Stimulated activated CD4-positive, alpha-beta T cell treated with anti-CD3 and anti-CD28 coated beads, Interleukin-1b, Interleukin-23, amount 100 ng/mL, for 48 hours (primary cell): ENCODE measurements at places on chromosomes 1 and 21.

DNA sequence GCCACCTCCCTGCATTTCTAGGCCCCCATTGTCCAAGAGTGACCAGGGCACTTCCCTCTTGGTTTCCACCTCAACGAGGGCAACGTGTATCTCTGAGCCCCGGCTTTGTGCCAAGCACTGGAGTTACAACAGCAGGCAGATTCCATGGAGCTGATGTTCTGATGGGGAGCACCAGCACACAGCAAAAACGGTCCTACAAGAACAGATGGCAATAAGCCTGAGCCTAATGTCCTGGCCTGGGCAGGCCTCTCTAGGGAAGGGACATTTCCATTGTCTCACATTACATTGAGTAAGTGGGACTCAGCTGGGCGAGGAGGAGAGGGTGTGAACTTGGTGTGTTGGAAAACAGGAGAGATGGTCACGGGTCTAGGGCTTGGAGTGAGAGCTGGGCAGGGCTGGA, 27.2 kb upstream of the NPPB start:
- no peak for DNase-seq

DNA sequence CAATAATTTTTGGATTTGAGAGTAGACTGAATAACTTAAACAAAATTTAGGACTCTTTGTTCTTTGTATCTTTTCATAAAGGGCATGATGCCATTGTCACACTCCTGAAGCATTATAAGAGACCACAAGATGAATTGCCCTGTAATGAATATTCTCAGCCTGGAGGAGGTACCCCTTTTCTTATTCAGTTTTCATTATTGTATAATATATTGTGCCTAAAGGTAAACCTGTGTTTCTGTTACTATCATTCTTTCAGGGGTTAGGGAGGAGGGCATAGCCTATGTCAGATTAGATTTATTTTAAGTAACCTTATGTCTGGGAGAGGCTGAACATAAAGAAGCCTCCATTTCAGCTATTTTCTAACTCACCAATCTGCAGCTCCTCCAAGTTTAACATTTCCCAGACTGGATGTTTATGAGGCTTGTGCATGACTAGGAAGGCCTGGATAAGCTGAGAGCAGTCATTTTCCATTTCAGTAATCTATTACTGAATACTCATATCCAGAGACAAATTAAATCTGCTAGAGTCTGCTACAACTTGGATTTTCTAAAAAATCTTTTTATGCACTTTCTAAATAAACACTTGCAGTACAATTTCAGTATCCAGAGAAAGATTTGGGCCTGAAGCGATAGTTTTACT, 132.1 kb downstream of the TNNI3K start:
- DNase-seq: no peak

- no peak for DNase-seq
Observed at GRCh38 chr1:92886886-92887419, 55.1 kb downstream of the RPL5 start.

GRCh38 chr1:181152892-181153633, 64.6 kb downstream of the IER5 start:
- DNase-seq: no peak

GRCh38 chr1:20507248-20507563, 745 bp downstream of the MUL1 start:
- DNase-seq: no peak
